Osteocyte (in vitro differentiated cells): ENCODE measurements at places on chromosomes 12 and 14.

DNA sequence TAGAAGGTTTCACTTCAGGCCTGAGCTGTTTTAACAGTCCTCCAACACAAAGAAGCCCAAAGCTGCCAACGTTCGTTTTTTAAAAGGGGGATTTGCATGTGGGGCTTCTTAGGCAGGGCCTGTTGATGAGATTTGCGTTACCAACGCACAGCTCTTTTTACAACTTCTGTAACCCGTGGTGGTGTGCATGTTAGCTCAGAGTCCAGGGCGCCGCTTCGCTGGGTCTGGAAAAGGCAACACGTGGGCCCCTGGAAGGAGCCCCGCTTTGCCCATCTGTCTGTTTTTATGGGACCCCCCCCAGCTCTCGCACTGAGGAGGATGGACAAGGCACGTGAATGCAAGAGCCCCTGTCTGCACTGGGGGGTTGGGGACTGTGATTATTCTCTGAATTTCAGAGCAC is 84.0 kb downstream of the ESR2 start:
- DNase-seq: no peak

- DNase-seq: no peak
These were observed 48.5 kb upstream of the FLRT2 start for GRCh38 chr14:85481471-85481870.

DNA sequence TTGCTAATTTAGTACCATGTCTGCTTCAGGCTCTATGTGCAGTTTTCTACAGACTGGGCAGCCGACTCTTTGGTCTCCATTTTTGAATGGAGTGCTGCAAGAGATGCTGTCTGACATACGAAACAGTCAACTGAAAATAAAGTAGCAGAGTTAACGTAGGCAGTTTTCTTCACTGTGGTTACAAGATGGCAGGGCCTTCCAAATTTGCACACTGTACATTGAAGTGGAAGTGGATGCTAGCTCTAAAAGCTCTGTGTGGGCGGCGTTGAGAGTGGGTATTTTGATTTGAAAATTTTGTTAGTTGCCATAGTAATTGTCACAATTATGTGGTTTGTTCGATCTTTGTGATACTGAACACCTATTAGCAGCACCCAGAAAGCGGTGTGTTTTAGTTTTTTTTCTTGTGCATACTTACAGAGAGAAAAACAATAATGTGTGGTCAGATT is 154.9 kb upstream of the ATP2B1 start:
- no peak for DNase-seq

DNA sequence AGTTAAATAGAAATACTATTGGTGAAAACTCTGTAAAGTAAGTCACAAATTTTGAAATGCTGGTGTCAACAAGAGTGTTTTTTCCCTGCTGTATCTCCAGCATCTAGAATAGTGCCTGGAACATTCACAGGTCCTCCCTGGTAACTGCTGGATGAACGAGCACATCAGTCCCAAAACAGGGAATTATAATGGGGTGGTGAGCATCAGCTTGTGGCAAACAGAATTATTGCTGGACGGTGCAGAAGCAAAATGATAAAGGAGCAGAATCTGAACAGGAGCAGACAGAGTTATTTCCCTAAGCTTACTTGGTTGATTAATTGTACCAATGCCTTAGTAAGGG is 129.9 kb downstream of the GRIP1 start:
- DNase-seq: no peak

GRCh38 chr12:131129839-131130238 is 176.1 kb downstream of the ADGRD1 start:
- peak; percentile 78 for DNase-seq

DNA sequence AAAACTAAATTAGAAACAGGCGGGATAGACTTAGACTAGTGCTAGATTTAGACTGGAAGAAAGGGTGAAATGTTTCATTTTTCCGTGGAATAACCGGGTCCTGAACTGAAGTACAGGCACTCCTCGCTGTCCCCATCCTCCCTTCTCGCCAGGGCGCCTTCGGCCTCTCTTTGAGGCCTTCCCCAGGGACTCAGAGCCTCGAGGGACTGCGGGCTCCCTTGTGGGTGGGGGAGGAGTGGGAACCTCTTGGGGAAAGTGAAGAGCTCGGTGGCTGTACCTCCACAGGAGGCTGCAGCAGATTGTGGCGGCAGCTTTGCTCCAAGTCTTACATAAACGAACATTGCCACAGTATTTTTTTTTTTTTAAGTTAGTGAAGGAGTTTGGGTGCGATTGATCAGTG is 1988.8 kb upstream of the FLRT2 start:
- no peak for DNase-seq

DNA sequence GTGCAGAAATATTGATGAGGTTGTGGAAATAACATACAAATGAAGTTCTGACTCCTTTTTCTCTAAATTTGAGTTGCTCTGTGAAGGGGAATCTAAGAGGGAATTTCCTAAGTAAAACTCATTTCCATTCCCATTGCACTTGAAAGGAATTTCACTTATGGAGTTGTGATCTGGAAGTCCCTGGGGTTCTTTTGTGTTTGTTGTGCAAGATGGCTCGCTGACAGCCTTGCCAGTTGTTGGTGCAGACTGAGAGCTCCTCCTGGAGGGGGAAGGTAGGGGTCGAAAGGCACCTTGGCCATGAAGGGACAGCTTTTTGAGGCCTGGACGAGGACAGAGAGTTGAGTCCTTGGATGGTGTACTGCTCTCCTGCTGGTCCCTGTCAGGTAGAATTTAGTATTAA is 72.0 kb downstream of the C12orf56 start:
- DNase-seq: no peak

GRCh38 chr12:75578546-75578945 is 67.1 kb upstream of the KRR1 start:
- DNase-seq: no peak

DNA sequence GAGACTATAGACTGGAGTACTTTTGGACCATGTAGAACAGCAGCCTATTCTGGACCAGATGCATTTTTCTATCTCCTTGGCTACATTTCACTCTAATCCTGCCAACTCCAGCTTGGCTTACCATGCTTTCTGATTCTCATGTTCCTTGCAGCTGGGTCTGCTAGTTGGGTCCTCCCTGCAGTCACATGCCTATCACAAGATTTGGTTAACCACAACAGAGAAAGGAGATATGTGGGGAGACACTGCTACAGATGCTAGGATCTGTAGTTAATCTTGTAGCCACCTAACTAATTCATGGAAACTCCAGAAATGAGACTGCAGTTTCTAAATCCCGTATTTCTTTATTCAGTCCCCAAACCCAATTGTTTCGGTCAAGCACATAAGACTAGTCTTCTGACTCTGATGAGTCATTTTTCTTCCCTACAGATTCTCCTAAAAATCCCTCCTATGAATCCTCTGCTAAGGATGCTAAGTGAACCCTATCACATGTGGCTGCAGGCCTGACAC is 410.6 kb downstream of the DAD1 start:
- DNase-seq: no peak

- DNase-seq: peak; percentile 21
These were observed 151.2 kb downstream of the C12orf75 start for GRCh38 chr12:105481392-105482300.

DNA sequence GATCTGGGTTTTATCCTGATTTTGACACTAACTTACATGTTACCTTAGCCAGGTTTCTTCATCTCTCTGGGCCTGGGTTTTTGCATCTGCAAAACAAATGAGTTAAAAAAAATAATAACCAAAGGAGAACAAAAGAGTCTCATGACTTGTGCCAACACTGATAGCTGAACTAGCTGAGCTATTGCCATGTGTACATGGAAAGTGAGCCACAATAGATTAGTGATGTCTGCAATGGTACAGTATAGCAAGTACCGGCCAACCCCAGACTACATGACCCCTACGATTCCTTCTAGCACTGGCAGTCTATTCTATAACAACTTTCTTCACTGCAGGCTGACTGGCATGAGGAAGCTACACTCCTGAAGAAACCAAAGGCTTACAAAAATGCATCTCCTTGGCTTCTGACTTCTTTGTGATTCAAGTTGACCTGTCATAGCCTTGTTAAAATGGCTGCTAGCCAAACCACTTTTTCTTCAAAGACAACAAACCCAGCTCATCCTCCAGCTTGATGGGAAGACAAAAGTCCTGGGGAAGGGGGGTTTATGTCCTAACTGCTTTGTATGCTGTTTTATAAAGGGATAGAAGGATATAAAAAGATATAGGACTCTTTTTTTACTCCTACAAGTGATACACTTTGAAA is 123.7 kb downstream of the DAD1 start:
- DNase-seq: no peak

DNA sequence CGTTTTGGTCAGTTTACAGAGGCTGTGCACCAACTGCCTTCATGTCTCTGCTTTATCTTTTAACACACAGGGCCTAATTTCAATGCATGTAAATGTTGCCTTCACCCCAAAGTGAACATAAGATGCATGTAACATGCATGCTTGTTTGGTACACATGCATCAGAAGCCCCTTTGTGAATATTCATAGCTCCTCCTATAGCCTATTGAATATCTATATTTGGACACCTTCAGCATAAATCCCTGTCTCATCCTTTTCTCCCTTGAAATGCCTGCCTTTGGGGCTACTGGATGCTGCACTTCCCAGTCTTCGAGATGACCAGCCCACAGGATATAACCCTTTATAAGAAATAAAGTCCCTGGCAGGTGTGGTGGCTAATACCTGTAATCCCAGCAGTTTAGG is 57.7 kb upstream of the FAM181A start:
- no peak for DNase-seq

GRCh38 chr12:125284087-125284486 is 218.9 kb downstream of the AACS start:
- DNase-seq: no peak

GRCh38 chr14:103721334-103722120 is 5.9 kb downstream of the ZFYVE21 start:
- no peak for DNase-seq

GRCh38 chr14:96592591-96593386 is 90.6 kb downstream of the PAPOLA start:
- no peak for DNase-seq

DNA sequence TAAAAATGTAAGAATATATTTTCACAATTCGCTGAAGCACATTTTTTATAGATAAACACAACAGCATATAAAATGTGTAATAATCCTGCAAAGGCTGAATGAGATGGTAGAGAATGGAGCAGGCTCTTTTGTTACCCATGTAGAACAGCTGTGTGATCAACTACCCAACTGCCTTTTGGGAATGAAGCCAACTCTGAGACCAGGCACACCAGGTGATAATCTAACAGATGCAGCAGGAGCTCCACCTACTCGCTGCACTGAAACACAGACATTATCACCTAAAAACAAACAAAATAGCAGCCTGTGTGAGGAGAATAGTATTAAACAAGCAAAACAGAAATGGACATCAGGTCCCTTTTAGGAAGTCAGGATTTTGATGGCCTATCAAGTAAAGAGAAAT is 183.3 kb downstream of the CCDC59 start:
- DNase-seq: no peak

DNA sequence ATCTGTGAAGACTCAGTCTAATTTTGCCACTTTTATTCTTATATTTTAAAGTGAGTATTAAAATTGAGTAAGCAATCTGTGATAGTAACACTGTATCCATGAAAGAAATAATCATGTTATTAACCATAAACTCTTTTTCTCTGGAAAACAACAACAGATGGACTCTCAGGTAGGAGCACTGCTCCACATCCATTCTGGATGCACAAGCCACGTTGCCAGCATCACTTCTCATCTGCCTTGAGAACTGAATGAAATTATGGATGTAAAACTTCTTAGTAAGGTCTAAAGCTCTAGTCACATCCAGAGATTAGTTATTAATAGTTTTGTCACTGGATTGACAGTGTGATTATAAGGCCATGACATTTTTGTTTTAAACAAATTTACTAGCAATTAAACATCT is 489.1 kb upstream of the SYT1 start:
- DNase-seq: no peak

- DNase-seq: no peak
These were observed 14.6 kb downstream of the RAPGEF3 start for GRCh38 chr12:47744005-47744651.

DNA sequence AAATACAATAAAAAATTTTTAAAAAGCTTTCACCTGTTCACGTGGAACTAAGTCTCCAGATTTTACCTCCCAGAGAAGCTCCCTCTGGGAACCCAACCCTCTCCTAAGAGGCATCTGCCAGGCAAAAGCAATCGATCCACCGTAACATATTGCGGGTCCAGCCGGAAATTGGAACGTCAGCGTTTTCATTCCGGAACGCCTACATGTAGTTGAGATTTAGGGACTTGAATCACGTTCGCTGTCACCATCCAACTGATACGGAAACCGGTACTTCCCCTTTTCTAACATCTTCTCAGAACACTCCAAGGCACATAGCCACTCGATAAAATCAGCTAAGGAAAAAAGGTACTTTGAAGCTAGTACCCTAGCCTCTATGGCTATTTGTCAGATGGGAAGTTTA is 70.3 kb downstream of the COX16 start:
- DNase-seq: no peak

DNA sequence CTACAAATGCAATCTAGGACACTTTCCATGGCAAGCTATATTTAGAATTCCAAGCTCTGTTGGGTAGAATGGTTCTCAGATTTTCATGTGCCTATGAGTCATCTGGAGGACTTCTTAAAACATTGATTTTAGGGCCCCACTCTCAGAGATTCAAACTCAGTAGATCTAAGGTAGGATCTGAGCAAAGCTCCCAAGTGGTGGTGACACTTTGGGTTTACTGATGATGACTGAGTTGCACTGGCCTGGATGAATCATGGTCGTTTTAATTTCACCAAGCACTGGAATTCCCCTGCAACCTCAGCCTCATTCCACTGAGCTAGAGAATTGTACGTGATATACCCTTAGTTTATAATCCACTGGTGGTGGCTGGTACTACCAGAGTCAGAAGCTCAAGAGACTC is 86.5 kb downstream of the PPM1H start:
- no peak for DNase-seq

DNA sequence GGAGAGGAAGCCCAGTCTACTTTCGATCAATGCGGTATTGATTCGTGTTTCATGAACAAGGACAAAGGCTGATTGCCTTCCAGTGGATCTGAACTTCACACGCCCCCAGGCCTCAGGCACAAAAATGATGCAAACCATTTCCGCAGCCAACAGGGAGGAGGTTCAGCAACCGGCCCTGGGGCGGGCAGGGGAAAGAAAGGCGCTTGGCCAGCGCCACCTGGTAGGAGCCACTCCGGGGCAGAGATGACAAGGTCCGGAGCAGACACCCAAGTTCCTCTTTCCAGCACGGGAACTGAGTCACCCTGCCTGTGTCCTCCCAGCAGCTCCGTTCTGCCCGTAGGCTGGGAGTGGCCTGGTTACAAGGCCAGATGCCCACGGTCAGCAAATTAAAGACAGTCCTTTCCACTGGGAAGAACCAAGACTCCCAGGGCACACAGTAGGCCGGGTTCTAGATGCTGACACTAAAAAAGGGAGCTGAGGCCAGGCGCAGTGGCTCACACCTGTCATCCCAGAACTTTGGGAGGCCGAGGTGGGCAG is 136.3 kb downstream of the SCARB1 start:
- no peak for DNase-seq

- DNase-seq: no peak
These were observed 45.3 kb downstream of the FRS2 start for GRCh38 chr12:69515394-69515930.

GRCh38 chr12:66129934-66130266 is 650 bp downstream of the LLPH start:
- no peak for DNase-seq
